A673 (cell line): ENCODE measurements at places on chromosomes 3 and 15.

DNA sequence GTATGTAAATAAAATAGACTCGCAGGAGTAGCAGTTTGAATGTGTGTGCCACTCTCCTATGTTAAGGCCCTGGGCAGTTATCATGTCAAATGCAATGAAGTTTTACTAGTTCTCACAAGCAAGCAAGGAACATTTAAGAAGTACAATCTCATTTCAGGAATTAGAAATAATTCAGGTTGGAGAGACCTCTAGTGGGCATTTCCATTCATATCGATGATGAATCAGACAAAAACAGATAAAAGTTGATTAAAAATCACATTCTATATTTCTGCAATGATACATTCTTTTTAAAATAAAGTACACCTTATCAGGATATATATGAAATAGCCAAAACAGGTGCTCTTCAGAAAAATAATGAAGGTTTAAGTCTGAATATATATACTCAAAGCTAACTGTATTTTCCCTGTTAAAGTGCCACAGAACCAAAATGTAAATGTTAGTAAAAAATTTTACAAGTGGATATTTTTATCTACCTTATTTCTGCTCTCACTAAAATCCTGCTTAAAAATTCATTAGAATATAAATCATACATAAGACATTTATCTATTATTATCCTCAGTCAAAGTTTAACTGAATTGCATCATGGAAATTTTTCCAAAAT, 492.4 kb upstream of the FRG2C start:
- no peaks in the 10 kb centered on the region for H3K4me1 ChIP-seq
- DNase-seq, result no peak
- H3K36me3 ChIP-seq, result no peaks in the 10 kb centered on the region
- H3K27me3 ChIP-seq, result no peaks in the 10 kb centered on the region
- no peak overlapping the region for H3K27ac ChIP-seq
- no peak overlapping the region for H3K4me3 ChIP-seq

GRCh38 chr15:41565702-41566101, 6.7 kb downstream of the TYRO3 start:
- H3K27me3 ChIP-seq, result no peaks in the 10 kb centered on the region
- no peak overlapping the region for H3K27ac ChIP-seq
- H3K36me3 ChIP-seq, result no peaks in the 10 kb centered on the region
- no peak for DNase-seq
- peaks cover 13% of the 10 kb centered on the region for H3K4me1 ChIP-seq

GRCh38 chr15:68829068-68829467, 8.4 kb upstream of the ANP32A start:
- no peak overlapping the region for H3K4me3 ChIP-seq
- no peak overlapping the region for H3K27ac ChIP-seq
- no peaks in the 10 kb centered on the region for H3K27me3 ChIP-seq
- DNase-seq, result peak; percentile 56
- no peaks in the 10 kb centered on the region for H3K4me1 ChIP-seq

DNA sequence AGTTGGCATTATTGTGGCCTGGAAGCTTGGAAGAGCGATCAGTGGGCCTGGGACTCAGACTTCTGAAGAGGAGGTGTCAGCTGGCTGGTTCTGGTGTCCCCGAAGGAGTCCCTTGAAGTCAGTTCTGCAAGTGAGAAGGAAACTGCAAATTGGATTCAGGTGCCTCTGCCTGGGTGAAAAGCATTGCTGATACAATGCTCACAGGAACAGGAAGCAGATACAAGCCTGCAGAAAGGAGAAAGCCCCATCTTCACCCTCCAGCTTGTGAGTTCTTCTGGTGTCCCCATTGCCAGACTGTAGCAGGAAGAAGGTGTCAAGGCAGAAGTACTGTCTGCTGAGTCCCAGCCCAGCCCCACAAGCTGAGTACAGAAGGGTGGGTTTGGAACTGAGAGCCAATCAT, 271.3 kb downstream of the PLOD2 start:
- no peak overlapping the region for H3K27ac ChIP-seq
- DNase-seq, result no peak
- H3K27me3 ChIP-seq, result no peaks in the 10 kb centered on the region
- no peaks in the 10 kb centered on the region for H3K36me3 ChIP-seq
- no peaks in the 10 kb centered on the region for H3K4me1 ChIP-seq
- no peak overlapping the region for H3K4me3 ChIP-seq

DNA sequence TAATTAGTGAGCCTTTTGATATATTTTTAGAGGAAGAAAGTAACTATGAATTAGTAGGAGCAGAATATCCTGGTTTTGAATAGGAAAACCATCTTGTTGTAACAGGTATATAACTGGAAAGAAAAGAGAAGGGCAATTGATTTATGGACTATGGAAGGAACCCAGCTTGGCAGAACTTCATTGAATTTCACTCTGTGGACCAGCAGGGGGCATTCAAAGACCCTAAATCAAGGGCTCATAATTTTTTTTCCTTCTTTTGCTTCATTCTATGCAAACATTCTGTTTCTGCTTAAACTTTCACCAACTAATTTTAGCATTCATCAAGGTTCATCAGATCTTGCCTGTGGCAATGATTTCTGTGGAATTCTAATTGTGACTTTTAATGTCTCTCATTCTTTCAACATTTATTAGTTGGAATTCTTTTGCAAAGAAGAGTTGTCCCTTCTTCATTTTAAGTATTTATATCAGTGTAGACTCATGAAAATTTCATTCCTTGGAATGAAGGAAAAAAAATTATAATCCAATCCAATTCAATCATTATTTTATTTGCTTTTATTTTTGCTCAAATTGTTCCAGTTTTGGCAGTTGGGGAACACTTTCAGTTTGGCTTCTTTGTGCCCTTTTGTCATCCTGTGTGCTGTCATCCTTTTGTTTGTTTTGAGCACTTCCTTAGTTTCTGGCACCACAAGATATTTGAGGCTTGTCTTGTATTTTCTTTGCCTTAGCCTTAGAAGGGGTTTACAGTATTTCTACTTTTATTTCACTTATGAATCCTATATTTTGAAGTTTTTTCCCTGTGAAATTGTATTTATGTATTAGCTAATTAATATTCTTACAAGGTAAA, 30.4 kb downstream of the NXPE3 start:
- H3K4me3 ChIP-seq, result no peak overlapping the region
- peaks cover 25% of the 10 kb centered on the region for H3K4me1 ChIP-seq
- DNase-seq, result peak; percentile 72

- H3K27ac ChIP-seq, result no peak overlapping the region
- no peaks in the 10 kb centered on the region for H3K4me1 ChIP-seq
- no peaks in the 10 kb centered on the region for H3K36me3 ChIP-seq
- no peak for DNase-seq
- H3K27me3 ChIP-seq, result no peaks in the 10 kb centered on the region
These were observed 450.9 kb downstream of the MAGI1 start for GRCh38 chr3:65587650-65588439.

GRCh38 chr15:99424978-99425656, 140.7 kb upstream of the MEF2A start:
- no peak overlapping the region for H3K4me3 ChIP-seq
- no peaks in the 10 kb centered on the region for H3K36me3 ChIP-seq
- H3K4me1 ChIP-seq, result peaks cover 3% of the 10 kb centered on the region
- H3K27me3 ChIP-seq, result no peaks in the 10 kb centered on the region
